Left kidney (tissue), 8 donors: ENCODE measurements at places on chromosomes 7 and 10.
A peak's percentile ranks its signal among the peaks of the same experiment; 100 is the strongest.

DNA sequence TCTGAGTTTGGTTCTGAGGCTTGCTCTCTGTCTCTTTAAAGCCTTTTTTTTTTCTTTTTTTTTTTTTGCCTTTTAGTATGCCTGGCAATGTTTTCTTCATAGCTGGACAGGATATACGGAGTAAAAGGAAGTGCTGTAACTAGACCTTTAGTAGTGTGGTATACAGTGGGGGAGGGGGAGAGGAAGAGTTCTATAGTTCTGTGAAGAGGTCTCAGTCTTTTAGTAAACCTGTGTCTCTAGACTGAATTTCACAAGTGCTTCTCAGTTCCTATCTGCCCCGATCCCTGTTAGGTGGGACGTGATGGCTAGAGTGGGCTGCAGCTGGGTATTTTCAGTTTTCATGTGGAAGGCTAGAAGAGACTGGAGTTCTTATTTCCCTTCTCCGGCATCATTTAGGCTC lies 3.1 kb upstream of the ABCC2 start:
- peak; percentile 33 for DNase-seq

- no peak for DNase-seq
These were observed 156.3 kb downstream of the NEURL1 start for GRCh38 chr10:103649654-103650423.

GRCh38 chr7:25180592-25180923 lies 47.7 kb downstream of the NPVF start:
- no peak for DNase-seq

DNA sequence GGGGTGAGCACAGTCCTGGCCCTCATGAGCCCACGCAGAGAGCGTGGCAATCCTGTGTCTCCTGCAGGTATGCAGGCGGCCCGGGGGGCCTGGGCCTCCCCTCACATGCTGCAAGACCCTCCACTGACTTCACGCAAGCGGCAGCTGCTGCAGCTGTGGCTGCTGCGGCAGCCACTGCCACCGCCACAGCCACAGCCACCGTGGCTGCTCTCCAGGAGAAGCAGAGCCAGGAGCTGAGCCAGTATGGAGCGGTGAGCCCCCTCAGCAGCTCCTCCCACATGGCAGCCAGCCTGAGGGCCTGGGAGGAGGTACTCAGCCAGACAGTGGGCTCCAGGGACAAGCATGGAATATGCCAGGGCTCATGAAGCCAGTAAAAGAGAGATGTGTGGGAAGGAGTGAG lies 8.7 kb downstream of the ZMIZ2 start:
- DNase-seq: no peak

GRCh38 chr7:94433224-94433623 lies 38.5 kb downstream of the COL1A2 start:
- no peak for DNase-seq

GRCh38 chr10:7168414-7168813 lies 242.4 kb downstream of the SFMBT2 start:
- no peak for DNase-seq

GRCh38 chr7:155962191-155962967 lies 150.1 kb upstream of the SHH start:
- DNase-seq: no peak

DNA sequence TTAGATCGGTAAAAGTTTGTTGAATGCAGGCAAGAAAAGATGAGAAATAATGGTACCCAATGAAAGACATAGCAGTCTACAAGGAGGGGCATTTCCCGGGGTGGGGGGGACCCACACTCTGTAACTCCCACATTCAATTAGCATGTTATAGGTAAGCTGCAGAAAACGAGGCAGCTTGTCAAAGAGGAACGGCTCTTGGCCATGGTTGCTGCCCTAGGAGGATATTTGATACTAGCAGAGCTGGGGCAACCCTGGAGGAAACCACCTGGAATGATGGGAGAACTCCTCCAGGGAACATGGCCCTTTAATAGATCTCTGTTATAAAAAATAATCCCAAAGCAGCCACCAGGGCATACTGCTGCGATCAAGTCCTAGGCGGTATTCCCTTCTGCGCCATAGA lies 98.5 kb downstream of the EGFR start:
- DNase-seq: no peak

DNA sequence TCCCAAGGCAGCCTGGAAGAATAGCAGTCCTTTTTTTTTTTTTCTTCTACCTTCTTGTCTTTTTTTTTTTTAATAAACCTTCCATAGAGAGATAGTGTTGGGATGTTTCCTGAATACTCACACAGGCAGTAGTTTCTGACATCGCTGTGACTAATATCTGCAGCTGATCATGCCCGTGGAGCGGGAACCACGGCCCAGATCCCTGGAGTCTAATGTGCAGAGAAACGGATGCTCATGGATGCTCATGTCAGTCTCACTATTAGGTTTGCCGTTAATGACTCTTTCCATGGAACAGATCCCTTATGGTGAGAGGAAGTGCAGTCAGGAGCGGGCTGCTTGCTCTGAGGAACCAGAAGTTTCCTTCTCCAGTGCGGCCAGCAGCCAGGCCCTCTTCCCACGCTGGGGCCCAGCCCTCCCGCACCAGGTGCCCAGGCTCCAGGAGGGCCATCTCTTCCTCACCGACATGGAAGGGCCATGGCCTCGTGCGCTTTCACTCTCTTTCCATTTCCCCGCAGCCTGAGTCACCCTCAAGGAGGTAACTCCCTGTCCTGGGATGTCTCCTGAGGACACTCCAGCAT lies 132.5 kb downstream of the WDR37 start:
- DNase-seq: no peak

- DNase-seq: no peak
These were observed 282.1 kb downstream of the ARHGAP12 start for GRCh38 chr10:31646519-31646918.

DNA sequence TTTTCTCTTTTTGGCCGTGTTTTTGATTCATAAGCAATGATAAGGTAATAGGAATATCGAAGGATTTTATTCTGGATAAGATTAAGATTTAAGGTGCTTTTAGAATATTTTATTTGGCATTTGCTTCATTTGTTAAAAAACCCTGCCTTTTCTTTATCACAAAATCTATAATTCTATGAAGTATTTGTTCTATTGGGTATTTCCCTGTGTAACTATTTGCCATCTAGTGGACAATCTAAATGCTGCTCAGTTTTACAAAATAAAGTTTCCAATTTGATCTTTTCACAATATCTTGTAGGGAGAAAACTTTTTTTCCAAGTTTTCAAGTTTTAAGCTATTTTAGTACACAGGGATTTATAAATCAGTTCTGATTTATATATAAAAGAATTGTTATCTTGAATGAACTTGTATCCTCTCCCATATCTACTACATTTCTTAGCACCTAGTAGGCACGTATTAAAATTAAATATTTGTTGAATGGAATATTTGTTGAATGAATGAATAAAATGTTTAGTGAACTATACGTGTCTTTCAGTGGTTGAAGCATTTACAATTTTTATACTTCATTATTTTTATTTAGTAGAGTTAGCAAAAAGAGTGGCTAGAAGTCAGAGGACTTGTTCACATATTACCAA lies 26.5 kb downstream of the ANKRD7 start:
- no peak for DNase-seq

DNA sequence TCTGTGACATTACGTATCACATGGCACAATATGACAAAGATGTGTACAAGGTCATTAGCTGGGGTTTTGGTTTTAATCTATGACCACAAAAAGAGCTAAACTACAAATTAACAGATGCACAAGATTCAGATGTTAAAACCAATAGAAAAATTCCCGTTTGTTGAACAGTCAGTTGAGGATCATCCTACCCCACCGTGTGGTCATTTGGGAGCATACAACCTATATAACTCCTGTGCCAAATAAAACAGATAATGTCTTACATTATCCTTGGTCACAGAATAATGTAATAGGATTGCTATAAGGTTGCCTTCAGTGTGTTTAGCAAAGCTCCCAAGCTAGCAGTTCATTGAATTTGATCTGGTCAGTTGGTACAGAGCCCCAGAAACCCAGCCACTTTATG lies 28.2 kb downstream of the ASNS start:
- DNase-seq: no peak

DNA sequence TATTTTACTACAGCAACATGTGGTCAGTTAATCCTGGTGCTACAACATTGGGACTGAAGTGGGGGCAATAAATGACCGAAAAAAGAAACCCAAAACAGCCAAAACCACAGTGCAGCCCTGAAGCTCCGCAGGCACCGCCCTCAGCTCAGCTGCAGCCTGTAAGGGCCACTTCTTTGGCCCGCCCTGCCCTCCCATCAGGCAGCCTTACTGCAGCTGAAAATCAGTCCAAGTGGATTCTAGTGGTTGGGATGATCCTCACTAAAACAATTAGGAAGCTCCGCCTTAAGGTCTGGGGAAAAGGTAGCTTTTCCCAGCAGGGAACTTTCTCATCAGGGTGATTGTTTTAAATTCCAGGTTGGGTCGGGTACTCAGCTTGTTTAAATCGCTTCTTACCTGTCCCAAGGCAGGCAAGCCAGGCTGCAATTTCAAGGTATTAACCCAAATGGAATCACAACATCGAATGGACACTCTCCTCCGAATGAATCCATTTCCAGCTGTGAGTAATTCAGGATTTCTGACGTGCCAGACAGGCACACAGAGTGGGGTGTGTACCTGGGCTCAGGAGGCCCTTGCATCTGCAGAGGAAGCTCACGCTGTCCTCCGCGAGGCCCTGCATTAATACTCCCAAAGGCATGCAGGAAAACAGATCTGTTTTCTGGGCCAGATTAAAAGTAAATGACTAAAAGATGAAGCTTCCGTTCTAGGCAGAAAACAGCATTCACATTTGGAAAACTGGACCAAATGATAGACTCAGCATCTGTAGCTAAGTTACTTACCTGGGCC lies 104.3 kb downstream of the CREB5 start:
- no peak for DNase-seq

DNA sequence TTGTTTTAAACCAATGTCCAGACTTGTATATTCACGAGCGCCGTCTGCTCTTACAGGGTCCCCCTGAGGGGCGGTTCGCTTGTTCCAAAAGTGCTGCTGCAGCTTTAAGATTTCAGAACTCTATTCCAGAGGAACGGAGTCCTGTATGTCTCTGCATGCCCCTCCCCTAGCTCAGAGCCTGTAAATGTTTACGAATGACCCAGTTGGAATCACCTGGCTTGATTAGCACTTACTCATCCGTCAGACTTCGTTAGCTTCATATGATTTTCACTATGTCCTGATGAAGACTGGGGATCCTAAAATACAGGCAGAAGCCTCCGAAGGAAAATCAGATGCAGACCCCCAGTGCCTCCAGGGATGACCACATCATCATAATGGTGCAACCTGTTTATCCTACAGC lies 4.5 kb upstream of the CHST15 start:
- no peak for DNase-seq

- DNase-seq: no peak
These were observed 17.6 kb downstream of the KRIT1 start for GRCh38 chr7:92228100-92228499.

GRCh38 chr7:130732980-130733930 lies 752 bp downstream of the KLF14 start:
- DNase-seq: no peak

DNA sequence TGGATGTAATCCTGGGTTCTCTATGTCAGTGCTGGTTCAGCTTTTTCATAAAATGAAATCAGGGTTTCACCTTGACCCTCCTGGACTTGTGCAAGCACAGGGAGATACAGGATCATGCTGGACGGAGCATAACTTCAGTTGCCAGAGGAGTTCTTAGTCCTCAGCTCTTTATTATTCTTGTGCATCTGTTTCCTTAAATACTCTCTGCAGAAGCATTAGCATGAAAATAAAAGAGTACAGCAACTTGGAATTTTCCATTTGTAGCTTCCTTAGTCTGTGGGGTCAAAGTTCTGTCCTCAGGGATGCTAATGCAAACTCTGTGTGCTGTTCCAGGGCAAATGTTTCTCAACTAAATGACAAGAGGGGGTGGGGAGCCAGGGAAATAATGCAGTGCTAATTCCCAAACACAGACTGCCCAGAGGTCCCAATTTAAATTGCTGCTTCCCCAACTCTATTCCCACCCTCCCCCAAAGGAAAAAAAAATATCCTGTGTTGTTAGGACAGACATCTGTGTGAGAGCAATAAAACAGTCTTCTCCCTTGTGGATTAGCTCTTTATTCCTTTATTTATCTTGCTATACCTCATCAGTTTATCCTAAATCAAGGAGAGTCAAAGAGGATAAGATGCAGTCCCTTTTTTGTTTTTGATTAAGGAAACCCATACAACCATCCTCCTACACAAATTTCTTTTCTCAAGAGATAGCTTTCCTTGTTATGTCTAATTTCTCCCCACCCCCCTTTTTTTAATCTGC lies 905.0 kb downstream of the LRMDA start:
- no peak for DNase-seq

DNA sequence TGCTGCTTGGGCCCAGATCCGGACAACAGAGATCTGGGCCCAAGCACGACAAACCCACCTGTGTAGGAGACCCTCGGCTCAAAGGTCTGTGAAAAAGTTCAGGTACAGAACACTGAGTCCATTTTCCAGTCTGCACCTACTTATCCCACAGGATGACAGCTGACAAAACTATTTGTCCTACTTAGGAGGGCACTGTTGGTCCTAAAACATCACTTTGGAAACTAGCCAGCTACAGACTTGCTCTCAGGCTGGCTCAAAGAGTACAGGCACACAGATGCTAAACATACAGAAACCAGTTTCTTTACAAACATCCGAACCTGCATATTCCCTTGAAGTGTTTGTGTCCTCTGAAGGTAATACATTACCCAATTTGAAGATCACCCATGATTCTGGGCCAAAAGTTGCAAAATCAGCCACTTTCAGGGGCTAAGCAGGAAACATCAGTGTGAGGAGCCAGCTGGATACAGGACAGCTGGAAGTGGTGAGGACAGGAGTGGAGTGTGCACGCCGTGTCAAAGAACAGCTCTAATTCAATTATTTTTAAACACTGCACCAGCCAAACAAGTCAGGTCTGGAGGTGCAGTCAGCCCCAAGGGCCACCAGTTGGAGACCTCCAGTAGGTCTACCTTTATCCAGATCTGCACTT lies 88.5 kb downstream of the NOC3L start:
- no peak for DNase-seq

DNA sequence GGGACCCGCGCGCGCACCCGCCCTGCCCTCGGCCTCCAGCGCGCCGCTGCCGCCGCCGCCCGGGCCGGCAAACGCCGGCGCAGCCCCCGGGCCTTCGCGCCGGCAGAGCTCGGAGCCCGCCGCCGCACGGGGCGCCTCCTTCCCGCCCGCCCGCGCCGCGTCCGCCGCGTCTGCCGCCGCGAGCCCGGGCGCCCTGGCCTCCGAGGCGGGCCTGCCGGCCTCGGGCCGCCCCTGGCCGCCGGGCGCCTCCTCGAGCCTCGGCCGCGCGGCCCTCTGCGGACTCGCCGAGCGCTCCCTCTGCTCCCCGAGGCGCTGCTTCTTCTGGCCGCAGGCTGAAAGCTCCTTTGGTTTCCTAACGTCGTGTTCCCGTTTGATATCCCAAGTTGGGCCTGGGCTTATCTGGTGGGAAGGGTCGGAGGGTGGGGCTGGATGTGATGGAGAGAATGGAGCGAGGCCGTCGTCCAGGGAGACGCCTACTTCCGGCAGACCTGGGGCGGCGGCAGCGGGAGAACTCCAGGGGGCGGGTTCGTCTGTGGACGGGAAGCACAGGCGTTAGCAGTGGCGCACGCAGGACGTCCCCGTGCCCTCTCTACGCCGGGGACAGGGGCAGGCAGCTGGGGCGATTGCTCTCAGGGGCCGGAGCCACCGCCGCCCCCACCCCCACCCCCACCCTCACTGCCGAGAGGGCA lies 221.0 kb downstream of the PHTF2 start:
- DNase-seq: peak; percentile 89

- peak; percentile 12 for DNase-seq
These were observed 160.0 kb downstream of the HDAC9 start for GRCh38 chr7:18655506-18655905.

GRCh38 chr7:23679898-23680413 lies at the start of gene FAM221A:
Gene FAM221A (plus strand): TSS chr7:23680199. CDS start chr7:23680219, 20 bp downstream.
- peak; percentile 79 for DNase-seq

GRCh38 chr10:70461397-70462348 lies 16.9 kb upstream of the PALD1 start:
- no peak for DNase-seq

- no peak for DNase-seq
These were observed 193.8 kb upstream of the DPP6 start for GRCh38 chr7:153858355-153858754.
